Stimulated activated CD4-positive, alpha-beta T cell treated with anti-CD3 and anti-CD28 coated beads, Interleukin-4, amount 100 ng/mL, for 1 hour (primary cell): ENCODE measurements at places on chromosomes 3 and 15.

- DNase-seq = no peak
Measured at GRCh38 chr3:181741417-181741816, 29.7 kb downstream of the SOX2 start.

GRCh38 chr15:76501726-76502125 lies 165.2 kb downstream of the ISL2 start:
- DNase-seq = no peak

- peak; percentile 41 for DNase-seq
Measured at GRCh38 chr3:187739094-187739560, 6.1 kb downstream of the BCL6 start.

- no peak for DNase-seq
Measured at GRCh38 chr3:7667774-7668173, 806.9 kb downstream of the GRM7 start.

DNA sequence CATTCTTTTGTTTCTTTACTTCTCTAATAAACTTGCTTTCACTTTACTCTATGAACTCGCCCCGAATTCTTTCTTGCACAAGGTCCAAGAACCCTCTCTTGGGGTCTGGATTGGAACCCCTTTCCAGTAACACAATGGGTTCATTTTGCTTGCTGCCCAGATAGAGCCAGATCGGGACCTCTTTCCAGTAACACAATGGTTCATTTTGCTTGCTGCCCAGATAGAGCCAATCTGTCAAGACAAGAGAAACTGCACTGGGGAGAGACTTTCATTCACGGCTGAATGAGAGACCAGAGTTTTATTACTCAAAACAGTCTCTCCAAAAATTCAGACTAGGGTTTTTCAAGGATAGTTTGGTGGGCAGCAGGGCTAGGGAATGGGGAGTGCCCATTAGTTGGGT lies 25.4 kb downstream of the METTL6 start:
- no peak for DNase-seq

DNA sequence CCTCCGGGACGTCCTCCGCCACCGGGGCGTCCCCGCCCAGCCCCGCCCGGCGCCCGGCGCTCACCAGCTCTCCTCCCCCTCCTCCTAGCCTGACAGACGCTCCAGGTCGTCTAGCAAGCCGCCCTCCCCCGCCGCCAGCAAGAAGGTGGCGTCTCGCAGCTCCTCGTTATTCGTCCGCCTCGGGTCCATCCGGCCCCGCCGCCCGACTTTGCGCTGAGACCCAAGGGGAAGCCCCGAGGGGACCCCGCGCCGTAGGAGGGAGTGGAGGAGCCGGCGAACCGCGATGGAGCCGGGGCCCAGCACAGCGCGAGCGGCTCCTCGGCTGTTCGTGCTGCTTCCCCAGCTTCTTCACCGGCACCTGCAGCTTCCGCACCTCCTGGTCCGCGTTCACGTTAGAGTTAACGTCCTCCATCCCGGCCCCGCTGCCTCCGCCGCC lies 26.3 kb upstream of the MTHFS start:
- DNase-seq = peak; percentile 68

- no peak for DNase-seq
Measured at GRCh38 chr3:1515882-1516281, 423.1 kb downstream of the CNTN6 start.

GRCh38 chr15:75143738-75144334 lies 57.8 kb upstream of the C15orf39 start:
- no peak for DNase-seq

- DNase-seq = no peak
Measured at GRCh38 chr3:31433679-31433992, 99.1 kb upstream of the STT3B start.

DNA sequence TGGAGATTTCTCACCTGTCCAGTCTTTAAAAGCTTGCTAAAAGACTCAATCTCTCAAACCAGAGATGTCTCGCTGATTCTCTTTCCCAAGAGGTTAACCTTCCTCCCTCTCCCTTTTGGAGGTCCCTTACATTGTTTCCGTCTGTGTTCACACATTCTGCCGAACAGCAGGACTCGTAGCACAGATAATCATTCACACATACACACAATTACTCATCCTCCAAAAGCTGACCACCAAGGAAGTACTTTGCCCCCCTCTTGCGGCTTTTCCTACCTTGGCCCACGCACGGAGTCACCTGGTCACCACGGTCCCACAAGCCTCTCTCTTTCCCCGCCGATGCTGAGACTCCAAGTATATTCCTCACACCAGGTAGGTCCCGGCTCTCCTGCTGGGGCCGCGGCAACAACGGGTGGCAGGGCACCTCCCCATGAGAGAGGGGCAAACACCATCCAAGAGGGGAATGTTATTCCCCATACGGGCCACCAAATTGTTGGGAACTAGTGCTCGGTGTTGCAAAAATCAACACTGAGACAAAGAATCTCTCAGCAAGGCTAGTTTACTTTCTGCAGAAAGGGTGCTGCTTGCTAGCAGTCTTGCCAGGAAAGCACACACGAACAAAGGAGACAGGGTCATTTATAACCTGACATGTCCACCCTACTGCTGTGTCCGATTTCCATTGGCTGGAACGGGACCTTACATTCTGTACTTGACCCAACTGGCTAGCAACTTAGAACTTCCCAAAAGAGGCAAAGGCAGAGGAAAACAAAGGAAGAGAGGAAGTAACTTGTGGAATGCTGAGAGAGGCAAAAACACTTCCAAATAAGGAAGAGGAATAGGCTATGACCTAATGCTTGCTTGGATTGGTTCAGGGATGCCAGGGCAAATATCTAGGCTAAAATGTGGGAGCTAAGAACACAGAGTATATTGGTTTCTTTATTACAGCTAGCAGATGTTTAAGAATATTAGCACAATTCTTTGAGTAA lies 102.1 kb upstream of the NECTIN3 start:
- DNase-seq = no peak

DNA sequence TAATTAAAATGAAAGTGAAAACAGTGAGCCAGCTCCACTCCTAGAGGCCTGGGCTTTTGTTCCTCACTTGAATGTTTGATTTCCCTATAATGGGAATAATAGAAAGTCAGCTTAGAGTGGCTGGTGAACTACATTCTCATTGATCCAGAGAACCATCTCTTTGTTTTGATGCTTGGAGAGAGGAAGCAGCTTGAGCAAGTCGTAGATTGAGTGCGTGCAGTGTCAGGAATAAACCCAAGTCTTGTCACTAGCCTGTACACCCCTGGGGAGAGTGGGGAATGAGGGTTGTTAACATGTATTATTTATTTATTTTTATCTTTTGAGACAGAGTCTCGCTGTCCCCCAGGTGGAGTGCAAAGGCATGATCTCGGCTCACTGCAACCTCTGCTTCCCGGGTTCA lies 885 bp upstream of the LSG1 start:
- DNase-seq = no peak

- no peak for DNase-seq
Measured at GRCh38 chr15:62394079-62394478, 229.0 kb upstream of the C2CD4B start.

DNA sequence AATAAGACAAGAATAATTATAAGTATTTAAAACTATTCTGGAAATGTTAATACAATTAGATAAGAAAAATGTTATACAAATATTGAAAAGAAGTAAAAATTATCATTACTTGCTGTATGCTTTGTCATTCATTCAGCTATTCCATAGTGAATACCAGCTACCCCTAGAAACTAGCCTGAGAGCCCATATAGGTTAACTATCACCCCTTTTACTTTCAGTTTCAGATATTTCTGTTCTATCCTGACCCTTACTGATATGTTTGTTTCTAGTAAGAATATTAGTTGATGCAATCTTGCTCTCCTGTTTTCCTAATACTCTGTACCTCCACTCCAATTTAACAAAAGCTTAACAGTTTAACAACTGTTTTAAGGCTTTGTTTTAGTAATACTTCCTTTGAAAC lies 31.6 kb downstream of the FAM227B start:
- no peak for DNase-seq

GRCh38 chr3:168425936-168426595 lies 330.3 kb upstream of the GOLIM4 start:
- no peak for DNase-seq
